ENCODE measurements at places on chromosomes 16 and 17.

DNA sequence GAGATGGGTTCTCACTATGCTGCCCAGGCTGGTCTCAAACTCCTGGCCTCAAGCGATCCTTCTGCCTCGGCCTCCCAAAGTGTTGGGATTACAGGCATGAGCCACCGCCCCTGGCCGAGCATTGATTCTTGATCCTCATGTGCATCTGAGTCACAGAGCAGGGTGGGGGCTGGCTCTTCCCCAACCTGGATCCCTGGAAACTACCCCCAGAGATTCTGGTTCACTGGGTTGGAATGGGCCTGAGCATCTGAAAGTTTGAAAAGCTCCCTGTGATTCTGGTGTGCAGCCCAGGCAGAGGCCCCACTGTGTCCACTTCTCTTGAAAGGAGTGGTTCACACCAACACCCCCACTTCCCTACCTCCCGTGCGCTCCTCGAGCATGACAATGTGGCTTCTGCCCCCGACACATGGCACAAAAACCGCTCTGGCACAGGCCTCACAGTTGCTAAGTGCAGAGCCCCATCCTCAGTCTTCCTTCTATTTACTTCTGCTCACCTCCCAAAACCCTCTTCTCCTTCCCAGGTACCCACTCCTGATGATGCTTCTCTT lies 4.6 kb downstream of the QPRT start:
- DNase-seq = no peak

GRCh38 chr16:46862555-46863447 lies 21.4 kb upstream of the GPT2 start:
- DNase-seq = no peak

- DNase-seq = no peak
Measured at GRCh38 chr17:68861602-68862001, 93.6 kb downstream of the ABCA8 start.

DNA sequence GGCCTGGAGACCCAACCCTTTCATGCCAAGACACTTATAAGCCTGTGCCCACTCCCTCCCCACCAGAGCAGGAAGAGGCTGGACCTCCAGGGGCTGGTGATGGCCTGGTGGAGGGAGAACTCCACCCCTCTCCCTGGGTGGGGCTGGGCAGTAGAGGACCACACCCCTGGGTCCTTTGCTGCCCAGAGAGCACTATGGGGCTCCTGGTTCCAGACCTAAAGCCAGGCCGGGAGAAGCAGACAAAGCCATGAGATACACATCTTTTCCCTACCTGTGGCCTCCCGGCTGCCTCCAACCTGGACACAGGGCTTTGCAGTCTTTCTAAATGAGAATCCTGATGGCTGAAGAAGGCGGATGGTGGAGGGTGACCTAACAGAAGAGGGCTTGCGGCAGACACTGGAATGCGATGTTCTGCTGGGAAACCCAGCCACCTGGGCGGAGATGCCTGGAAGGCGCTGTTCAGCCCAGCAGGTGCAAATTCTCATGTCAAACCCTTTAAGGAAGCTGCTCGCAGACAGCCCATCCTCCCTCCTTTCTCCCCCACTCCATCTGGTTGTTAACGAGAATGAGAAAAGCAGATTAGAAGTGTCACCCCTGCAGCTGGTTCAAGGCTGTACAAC lies 43.9 kb upstream of the KIFC3 start:
- no peak for DNase-seq

DNA sequence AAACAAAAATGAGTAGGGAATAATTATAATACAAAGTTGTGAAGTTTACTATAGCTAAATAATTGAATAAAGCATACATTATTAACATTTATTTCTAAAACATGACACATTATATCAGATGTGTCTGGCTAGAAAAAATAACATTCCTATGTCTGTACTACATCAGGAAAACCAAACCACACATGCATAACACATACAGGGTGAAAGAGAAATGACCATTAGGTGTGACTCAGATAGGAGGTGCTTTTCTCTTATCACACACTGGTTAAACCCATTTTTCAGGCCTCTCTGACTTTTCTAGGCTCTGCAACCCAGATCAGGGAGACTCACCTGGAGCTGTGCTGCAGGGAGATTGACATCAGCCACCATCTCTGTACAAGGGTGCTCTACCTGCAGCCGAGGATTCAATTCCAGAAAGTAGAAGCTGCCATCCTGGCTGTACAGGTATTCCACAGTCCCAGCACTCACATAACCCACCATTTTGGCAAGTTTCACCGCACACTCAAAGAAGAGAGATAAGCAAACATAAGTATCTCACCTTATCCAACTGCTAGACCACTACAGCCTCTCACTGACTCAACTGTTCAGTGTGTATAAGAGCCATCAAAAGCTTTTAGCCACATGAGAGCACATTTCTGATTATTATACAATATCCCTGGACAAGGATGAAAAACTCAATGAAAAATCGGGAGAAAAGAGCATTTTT lies 116.6 kb upstream of the C17orf78 start:
- DNase-seq = no peak

DNA sequence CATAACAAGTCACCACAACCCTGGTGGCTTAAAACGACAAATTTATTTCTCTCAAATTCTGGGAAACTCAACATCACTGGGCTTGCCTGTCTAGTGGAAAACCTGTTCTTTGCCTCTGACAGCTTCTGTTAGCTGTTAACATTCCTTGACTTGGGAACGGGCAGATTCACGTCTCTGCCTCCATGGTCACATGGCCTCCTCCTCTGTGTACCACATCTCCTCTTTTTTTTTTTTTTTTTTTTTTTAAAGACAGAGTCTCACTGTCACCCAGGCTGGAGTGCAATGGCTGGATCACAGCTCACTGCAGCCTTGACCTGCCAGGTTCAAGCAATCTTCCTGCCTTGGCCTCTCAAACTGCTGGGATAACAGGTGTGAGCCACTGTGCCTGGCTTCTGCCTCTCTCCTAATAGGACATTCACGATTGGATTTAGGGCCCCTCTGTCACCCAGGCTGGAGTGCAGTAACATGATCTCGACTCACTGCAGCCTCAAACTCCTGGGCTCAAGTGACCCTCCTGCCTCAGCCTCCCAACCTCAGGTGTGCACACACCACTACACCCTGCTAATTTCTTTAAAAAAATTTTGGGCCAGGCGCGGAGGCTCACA lies 11.7 kb upstream of the LLGL1 start:
- DNase-seq = no peak

DNA sequence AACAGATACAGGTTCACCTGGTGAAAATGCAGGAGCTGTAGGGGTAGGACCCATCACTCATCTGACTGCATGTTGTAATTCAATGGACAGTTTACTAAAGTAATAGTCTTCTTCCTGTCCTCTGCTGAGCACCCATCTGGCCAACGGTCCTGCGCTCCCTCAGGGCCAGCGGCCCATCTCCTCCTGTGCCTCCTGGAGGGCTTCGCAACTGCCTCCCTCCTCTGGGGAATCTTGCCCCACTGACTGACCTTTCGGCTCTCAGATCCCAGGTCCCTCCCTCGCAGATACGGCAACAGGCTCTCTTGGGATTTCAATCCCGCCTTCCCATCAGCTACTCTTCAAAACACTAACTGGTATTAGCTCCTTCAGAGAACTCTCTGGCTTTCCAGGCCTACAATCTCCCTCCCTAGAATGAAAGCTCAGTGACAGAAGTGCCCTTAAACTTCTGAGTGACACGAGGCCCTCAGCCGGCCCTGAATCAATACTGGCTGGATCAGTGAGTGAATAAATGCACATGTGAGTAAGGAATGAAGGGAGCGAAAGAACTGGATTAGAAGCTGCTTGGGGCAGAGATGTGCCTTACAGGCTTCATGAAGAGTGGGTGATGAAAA lies 1.3 kb downstream of the PEMT start:
- no peak for DNase-seq

GRCh38 chr17:71383091-71383490 lies 737.7 kb upstream of the SOX9 start:
- no peak for DNase-seq

- no peak for DNase-seq
Measured at GRCh38 chr17:2190014-2190413, 113.6 kb downstream of the SMG6 start.

DNA sequence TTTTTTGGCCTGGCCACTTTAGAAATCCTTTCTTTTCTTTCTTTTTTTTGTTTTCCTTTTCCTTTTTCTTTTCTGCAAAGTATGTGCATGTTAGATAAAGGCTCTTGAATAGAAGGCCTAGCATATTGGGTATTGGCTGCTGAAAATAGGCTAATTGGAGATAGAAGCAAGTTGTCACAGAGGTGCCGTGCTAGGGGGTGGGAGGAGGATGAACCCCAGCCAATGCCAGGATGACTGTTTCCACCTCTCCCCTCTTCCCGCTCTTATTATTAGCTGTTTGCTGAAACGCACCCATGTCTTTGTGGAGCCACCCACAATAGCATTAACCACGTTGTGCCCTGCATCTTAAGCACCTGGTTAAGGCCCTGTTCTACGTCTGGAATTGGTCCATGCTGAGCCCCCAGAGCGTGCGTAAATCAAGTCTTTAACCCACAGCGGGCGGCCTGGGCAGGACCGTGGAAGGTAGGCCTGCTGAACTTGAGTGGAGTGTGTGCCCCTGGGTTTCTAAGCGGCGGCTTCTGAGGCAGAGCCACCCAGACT lies 123.6 kb downstream of the MSI2 start:
- DNase-seq = no peak

Data from hypothalamus (tissue), 51 donors.